ENCODE measurements at places on chromosomes 5 and 9.

DNA sequence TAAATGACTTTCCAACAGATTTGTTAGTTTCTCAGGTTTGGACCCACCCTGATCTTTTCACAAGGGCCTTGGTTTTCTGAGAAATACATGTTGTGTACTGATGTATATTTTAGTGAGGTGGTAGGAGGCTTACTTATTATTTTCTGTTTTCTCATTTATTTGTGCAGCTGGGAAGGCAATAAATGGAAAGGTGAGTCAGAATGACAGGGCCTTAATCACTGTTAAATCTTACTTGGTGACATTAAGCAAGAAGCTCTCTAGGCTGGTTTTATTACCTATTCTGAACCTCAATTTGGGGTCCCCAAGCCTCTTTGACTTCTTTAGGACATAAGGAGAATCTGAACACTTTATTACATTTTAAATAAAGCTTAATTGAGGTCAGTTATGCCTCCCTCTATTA is 214.0 kb upstream of the DAB2 start:
- DNase-seq: no peak

DNA sequence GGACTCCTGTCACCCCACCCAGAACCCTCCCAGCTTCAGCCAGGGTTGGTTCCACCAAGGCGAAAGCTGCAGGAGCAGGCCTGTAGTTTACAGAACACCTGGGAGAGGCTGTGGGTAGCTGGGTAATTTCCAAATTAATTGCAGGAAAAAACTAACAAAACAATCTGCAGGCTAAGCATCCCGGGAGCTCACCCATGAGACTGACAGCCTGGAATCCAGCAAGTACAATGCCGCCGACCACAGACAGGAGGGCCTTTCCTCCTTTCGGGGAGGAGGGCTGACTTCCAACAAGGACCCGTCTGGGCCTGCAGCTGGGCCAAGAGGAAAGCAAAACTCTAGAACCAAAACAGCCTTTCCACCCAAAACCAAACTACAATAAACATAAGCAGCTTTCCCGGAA is 10.3 kb downstream of the FOXE1 start:
- DNase-seq: no peak

GRCh38 chr5:154794525-154795234 is 39.5 kb downstream of the LARP1 start:
- DNase-seq: no peak

DNA sequence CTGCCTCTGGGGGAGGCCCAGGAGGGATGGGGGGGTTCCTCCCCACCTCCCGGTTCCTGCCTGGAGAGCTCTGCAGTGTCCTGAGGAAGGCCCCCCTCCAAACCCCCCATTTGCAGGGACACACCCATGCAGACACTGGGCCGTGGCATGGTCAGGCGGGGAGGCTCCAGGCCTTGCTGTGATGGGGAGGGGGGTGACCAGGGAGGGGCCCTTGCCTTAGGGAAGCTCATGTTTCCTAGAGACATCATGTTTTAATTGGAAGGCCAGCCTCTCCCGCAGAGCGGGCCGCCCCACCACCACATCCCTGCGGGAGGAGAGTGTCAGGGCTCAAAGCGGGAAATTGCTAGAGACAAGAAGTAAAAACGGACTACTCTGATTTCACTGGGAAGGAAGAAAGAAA is 12.0 kb downstream of the PRRX2 start:
- no peak for DNase-seq

GRCh38 chr9:130215341-130216119 is 43.3 kb downstream of the NCS1 start:
- no peak for DNase-seq

DNA sequence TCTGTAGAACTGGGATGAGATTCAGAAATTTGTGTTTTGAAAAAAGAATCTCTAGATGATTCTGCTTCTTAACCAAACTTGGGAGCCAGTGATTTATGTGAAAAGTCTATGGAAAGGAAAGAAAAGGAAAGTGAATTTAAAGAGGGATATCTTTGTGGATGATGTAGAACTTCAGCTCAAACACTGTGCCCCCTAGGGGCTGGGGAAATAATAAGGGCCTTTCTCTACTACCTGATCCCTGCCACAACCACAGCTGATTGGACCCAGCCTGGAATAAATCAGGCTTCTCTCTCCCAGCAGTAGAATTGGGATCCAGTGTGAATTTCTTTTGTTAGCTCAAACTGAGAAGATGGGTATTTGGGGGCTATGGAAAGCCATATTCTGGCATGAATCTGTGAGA is 155.0 kb downstream of the PRELID2 start:
- DNase-seq: no peak
